CD4-positive, alpha-beta T cell (primary cell): ENCODE measurements at places on chromosomes 7 and 10.
A peak's percentile ranks its signal among the peaks of the same experiment; 100 is the strongest.

DNA sequence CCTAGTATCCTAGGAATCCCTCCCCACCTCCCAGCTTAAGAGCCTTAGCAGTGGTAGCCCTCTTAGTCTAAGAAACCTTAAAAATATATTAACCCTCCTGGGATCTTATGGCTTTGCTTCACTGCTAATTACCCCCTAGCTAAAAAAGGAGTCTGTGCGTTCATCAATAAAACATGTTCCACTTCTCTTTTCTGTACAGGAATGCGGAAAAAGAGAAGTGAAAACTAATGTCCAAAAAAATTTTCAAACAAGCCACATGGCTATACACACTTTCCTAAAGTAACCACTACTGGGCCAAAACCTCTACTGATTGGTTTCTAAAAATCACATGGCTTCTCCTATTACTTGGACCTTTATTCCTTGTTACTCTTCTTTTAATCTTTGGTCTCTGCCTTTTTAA is 667.1 kb upstream of the LRRTM3 start:
- no peak overlapping the region for H3K4me3 ChIP-seq
- no peaks in the 10 kb centered on the region for H3K27me3 ChIP-seq
- H3K27ac ChIP-seq = no peak overlapping the region
- H3K36me3 ChIP-seq = no peaks in the 10 kb centered on the region
- no peak for DNase-seq

DNA sequence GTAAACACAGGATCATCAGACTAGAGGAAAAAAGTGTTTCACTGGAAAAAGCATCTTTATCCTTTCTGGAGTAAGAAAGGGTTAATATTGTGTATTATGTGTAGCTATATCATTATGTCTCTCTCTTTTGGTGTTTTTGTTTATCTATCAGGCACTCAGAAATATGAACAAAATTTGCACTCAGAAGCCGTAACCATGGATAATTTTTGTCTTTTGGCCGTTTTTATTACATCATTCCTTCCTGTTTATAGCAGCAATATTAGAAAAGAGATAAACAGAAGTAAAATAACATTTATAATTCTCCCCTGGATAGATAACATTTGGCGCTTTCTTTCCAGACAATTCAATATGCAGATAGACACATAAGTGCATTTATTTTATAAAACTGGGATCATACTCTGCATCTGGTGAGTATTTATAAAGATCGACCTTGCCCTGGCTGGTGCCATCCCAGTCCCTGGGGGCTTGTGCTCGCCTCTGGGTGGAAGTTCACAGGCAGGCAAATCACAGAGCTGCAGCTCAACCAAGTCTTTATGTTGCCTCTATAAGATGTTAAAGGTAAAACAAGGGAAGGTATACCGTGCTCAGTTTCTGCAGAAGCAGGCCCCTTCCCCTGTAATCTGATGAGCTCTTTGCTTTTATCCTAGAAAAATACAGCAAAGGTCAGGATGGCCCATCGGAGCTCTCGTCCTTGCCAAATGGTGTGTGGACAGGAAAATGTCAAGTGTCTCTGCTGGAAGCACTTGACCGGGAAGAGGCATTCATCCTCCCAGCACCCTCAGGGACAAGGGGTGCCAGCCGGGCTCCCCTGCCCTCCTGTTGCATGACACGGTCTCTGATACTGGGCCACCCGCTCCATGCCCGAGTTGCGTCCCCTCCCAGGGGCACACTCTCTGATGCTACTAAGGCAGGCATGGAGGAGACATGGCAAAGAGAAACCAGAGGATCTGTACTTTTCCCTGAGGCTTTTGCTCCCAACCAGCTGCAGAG is 43.9 kb downstream of the PYROXD2 start:
- H3K27ac ChIP-seq = no peak overlapping the region
- no peak for DNase-seq
- H3K36me3 ChIP-seq = no peaks in the 10 kb centered on the region
- no peaks in the 10 kb centered on the region for H3K4me1 ChIP-seq

- no peaks in the 10 kb centered on the region for H3K36me3 ChIP-seq
- H3K4me1 ChIP-seq = peaks cover 7% of the 10 kb centered on the region
- no peaks in the 10 kb centered on the region for H3K27me3 ChIP-seq
- H3K27ac ChIP-seq = no peak overlapping the region
- peak; percentile 20 for DNase-seq
Observed at GRCh38 chr7:152459724-152460251, 24.0 kb upstream of the KMT2C start.

- no peaks in the 10 kb centered on the region for H3K36me3 ChIP-seq
- no peak for DNase-seq
- H3K4me3 ChIP-seq = no peak overlapping the region
- no peak overlapping the region for H3K27ac ChIP-seq
Observed at GRCh38 chr7:1690359-1690958, 20.4 kb downstream of the ELFN1 start.

DNA sequence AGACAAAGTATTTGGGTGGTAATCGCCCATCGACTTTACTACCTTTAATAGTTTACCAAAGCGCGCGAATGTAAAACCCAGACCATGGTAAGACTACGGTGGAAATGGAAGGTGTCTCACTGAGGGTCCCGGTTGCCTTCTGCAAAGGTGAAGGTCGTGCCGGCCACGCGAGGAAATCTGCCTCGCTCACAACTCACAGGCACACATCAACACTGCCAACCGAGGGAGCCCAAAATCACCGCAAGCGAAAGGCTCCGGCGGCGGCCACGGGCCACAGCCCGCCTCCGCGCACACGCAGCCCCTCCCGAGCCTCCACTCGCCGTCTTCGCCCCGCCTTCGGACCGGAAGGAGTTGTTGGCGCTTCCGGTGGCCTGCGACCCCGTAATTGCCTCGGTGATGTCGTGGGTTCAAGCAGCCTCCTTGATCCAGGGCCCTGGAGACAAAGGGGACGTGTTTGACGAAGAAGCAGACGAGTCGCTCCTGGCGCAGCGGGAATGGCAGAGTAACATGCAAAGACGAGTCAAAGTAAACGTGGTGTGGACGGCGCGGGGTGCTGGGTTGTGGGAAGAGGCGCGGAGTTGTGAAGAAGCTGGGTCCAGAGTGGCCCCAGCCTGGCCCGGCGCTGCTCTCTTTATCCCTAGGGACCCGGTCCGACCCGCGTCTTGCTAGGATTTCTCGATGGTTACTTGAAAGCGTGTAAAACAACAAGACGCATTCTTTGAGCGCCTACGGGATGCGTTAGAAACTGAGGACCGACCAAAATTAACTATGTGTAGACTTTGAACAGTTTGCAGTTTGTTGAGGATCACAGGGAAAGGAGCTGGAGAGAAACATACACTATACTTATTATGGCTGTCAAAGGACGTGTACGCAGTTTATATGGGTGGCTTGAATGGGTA is at the start of gene YAE1:
Gene YAE1 (plus strand): TSS at position 382 of the 899 bp plus-strand sequence. CDS start 15 bp downstream, at position 397.
- no peaks in the 10 kb centered on the region for H3K27me3 ChIP-seq
- peak within 1 kb of the TSS; percentile 58 for H3K27ac ChIP-seq
- peaks cover 7% of the 10 kb centered on the region for H3K4me1 ChIP-seq
- H3K36me3 ChIP-seq = peaks cover 5% of the 10 kb centered on the region

GRCh38 chr7:98981701-98982100 is 103.4 kb downstream of the TRRAP start:
- H3K36me3 ChIP-seq = peaks cover 99% of the 10 kb centered on the region
- DNase-seq = no peak
- H3K27me3 ChIP-seq = no peaks in the 10 kb centered on the region
- H3K4me1 ChIP-seq = no peaks in the 10 kb centered on the region

- no peaks in the 10 kb centered on the region for H3K4me1 ChIP-seq
- no peak overlapping the region for H3K27ac ChIP-seq
- H3K4me3 ChIP-seq = no peak overlapping the region
Observed at GRCh38 chr10:20970708-20971107, 73.6 kb upstream of the NEBL start.
